ENCODE measurements at places on chromosomes 7 and 10.
A peak's percentile ranks its signal among the peaks of the same experiment; 100 is the strongest.

GRCh38 chr7:124032369-124033094 lies at the start of gene TMEM229A:
TSS of gene TMEM229A (minus strand) at chr7:124033067. CDS start at chr7:124033003, 64 bp downstream.
- no peak for DNase-seq

GRCh38 chr7:44665531-44666213 lies 59.2 kb downstream of the OGDH start:
- DNase-seq, result no peak

GRCh38 chr7:147510923-147511322 lies 1079.6 kb upstream of the C7orf33 start:
- no peak for DNase-seq

- peak; percentile 68 for DNase-seq
Measured at GRCh38 chr10:22550732-22551131, 163.6 kb downstream of the PIP4K2A start.

- no peak for DNase-seq
Measured at GRCh38 chr7:5204546-5204945, 14.5 kb downstream of the WIPI2 start.

GRCh38 chr7:42672339-42672999 lies 239.4 kb downstream of the C7orf25 start:
- no peak for DNase-seq

- DNase-seq, result no peak
Measured at GRCh38 chr10:126841341-126841895, 63.8 kb upstream of the DOCK1 start.

DNA sequence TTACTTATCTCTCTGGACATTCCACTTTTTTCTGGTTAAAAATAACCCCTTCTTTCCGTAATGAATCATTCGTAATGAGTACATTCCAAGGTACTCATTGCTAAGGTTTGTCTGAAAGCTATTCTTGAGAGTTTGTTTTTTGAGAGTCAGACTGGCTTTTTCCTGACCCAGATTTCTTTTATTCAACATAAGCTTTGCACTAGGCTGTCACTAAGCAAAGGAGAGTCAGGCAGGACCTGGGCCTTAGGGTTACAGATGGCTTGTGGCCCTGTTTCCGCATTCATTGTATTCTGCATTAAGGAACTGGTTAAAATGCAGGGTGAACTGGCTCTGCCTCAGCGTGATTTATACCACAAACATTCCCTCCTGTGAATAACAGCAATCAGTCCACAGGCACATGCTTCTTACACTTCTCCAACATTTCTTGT lies 84.1 kb downstream of the POM121L12 start:
- DNase-seq, result no peak

DNA sequence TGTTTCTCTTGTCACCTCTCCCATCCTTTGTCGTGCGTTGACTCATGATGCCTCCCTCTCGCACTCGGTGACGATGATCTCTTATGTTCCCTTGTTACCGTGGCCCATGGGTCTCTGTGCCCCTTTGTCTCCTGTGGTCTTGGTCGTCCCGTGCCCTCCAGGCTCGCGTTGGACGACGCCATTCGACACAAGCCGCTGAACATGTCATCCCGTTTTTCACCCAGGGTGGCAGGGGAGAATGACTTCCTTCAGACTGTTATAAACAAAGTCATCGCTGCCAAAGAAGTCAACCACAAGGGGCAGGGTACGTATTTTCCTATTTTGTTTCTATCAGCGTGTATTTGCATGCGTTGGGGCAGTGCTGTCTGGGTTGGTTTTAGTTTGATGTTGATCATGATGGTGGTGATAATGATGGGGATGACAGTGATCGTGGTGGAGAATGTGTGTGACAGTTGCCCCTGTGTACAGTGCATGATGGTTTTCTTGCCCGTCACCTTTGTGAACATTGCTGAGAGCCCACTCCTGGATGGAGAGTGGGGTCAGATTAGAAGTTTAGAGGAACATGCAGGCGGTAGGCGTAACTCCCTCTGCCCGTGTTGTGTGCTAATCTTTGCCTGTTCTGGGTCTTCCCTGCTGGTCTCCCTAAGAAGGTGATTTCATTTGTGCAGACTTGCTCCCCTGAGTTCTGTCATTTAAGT lies 107.0 kb downstream of the DOCK1 start:
- no peak for DNase-seq

DNA sequence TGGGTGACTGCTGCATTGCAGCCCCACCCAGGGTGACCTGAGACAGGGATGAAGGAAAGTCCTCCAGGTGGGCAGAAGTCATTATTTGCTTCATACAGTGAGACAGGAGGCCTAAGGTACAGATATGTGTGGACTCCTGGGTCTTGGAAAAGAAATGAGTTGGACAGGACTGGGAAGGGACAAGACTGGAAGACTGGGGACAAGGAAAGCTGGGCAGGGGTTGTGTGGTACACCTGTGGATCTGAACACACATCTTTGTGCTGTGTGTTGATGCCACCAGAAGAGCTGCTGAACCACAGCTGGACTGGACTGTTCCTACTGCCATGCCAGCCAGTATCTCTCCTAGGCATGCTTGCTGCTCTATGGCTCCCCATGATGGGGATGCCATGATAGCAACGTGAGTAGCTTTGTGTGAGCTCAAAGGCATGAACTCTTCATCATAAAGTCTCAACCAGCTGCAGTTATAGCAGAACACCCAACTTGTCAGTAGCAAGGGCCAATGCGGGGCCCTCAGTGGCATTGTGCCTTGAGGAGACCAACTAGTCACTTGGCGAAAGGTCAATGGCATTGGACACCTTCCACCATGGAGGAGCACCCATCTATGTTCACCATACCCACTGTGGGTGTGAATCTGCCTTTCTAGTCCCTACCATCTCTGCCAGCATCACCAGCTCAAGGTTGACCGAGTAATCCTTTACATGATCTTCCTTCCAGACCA lies 76.0 kb upstream of the GRB10 start:
- DNase-seq, result no peak

GRCh38 chr7:47896809-47897423 lies 51.4 kb downstream of the PKD1L1 start:
- no peak for DNase-seq

GRCh38 chr10:11378835-11379234 lies 232.6 kb downstream of the USP6NL start:
- DNase-seq, result no peak

DNA sequence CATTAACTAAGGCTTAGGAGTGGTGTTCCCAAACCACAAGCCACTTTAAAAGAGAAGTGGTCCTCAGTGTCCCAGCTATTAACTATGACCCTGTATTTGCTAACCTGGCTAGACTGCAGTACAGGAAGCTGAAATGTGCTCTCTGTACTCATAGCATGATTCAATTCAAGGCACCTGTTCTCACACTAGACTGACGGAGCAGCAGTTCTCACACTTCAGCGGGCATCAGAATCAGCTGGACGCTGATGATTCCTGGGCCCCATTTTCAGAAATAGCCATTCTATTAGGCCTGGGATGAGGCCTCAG lies 24.5 kb upstream of the MSRB2 start:
- no peak for DNase-seq

GRCh38 chr7:150411606-150412005 lies 32.5 kb downstream of the ZNF775 start:
- DNase-seq, result no peak

DNA sequence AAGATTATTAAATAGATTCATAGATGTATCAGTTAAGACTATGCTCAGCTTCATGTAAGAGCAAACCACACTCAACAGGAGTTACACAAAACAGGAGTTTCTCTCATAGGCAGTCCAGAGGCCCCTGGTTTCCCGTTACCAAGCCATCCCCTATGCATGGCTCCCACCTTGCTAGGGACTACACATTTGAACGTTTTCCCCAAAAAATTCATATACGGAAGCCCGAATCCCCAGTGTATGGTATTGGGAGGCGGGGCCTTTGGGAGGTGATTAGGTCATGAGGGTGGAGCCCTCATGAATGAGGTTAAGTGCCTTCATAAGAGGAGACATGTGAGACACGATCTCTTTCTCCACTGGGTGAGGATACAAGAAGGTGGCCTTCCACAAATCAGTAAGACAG lies 29.1 kb downstream of the RSU1 start:
- no peak for DNase-seq

DNA sequence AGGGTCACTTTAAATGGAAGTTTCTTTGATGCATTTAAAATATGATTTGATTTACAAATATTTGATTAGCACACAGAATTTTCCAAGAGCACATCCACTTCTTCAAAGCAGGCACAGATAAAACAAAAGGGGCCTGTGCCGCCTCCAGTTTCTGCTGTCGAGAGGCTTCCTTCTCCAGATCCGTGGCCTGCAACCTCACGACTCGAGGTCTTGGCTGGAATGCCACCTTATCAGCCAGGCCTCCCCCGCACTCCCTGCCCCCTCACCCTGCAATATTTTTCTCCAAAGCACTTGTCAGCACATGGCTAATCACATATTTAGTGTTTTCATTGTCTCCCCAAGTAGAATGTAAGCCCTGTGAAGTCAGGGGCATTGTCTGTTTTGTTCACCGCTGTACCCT lies 12.5 kb downstream of the PYROXD2 start:
- no peak for DNase-seq

GRCh38 chr7:511476-512145 lies 8.0 kb downstream of the PDGFA start:
- DNase-seq, result no peak

GRCh38 chr7:28315565-28316410 lies 96.5 kb upstream of the CREB5 start:
- DNase-seq, result no peak

- no peak for DNase-seq
Measured at GRCh38 chr7:123237-123636, 69.1 kb upstream of the FAM20C start.

DNA sequence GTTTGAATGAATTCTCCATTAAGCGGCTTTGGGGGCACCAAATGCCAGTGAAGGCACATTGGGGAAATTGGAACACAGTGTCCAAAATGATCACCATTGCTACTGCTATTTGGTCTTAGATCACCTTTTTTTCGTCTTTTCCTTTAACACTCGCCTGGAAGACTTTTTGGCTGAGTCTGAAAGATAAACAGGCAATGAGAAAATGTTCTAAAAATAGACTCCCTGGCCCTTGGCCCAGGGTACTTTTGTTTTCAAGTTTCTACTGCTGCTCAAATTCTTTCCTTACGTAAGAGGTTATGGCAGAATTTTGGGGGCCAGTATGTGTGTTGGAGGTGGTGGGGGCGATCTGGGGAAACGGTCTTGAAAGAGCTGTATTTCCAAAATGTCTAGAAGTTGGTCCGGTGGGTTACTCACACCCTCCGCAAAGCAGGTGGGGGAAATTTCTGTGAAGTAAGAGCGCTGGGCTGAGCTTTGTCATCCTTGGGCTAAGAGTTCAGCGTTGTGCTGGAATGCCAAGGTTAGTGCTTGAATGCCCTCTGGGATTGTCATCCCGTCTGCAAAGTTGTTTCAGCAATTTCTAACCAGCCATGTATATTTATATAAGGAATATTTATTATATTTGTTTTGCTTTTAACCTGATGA lies 1.3 kb upstream of the ITPRIP start:
- no peak for DNase-seq

- DNase-seq, result no peak
Measured at GRCh38 chr10:96260014-96260413, 11.4 kb downstream of the BLNK start.

GRCh38 chr7:50287129-50287528 lies 17.4 kb upstream of the IKZF1 start:
- no peak for DNase-seq

DNA sequence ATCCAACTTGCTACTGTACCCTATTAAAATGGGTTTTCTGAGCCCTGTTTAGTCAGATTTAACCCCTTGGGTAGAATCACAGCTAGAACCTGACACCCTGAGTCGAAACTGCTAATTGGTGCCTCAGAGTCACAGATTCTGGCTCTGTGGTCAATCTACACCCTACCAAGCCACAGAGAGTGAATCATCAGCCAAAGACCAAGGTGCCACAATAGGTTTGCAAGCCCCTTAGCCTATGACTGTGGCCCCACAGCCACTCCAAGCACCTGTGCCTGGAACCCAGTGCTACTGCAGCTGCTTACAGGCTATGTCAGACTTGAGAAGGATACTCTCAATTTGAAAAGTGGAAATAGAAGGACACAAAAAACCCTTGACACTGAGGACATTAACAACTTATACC lies 202.8 kb upstream of the KCND2 start:
- no peak for DNase-seq

DNA sequence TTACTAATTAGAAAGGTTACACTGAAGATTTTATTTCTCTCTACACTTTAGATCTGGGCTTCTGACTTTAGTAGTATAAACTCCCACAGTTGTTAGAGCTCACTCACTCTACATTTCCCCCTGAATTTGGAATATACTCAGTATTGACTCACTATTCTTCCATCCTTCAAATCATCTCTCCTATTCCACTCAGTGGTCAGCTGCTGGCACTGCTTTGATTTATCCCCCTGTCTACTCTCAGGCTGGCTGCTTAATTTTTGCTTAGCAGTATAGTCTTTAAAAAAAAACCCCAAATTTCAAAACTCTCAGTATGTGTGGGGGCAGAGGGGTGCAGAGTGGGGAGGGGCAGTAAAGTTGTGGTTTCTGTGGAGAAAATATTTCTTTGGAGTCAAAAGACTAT lies 68.9 kb downstream of the CDK6 start:
- no peak for DNase-seq

DNA sequence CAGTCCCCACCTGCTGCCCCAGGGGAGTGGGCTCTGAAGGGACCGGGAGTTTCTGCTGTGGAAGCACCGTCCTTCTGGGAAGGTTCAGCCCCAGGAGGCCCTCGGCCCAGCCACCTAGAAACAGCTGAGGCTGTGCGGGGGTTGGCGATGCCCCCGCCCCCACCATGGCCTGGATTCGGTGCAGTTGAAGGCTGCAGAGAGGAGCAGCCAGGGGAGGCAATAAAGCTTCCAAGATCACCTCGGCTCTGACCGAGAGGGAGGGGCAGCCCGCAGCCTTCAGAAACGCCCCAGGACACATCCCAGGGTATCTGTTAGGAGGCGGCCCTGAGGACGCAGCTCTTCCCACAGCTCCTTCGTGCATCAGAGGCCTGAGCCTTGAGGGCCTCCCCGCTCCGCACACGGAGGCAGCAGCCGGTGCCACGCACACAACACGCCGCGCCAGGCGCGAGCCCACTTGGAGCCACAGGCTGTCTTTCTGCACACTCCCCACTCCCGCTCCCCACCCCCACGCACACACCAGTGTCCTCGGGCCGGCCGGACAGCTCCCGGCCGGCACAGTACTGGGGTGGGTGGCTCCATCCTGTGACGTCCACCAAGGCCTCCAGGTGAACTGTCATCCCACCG lies 1.6 kb downstream of the KNDC1 start:
- no peak for DNase-seq

GRCh38 chr7:18515067-18515466 lies 19.5 kb downstream of the HDAC9 start:
- DNase-seq, result no peak

DNA sequence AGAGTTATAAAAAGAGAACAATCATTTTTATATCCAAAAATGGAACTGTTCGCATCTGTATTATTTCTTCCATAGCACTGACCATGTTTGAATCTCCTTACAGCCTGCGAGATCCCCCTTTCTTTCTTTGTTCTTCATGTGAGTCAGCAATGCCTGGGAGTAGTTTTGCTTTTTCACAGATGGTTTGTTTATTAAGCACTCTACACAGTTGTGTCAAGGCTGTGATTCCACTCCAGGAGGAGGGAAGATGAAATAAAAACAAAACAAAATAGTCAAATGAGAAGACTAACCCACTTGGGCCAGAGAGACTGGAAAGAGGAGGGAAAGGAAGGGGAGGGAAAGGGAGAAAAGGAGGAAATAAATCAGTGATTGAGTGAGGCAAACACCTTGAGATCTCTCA lies 7.8 kb downstream of the LIPF start:
- no peak for DNase-seq

GRCh38 chr10:5445006-5445405 lies 32.6 kb downstream of the NET1 start:
- DNase-seq, result no peak

Data from effector CD4-positive, alpha-beta T cell (primary cell).